Muscle of back (tissue), 13 donors: ENCODE measurements at places on chromosomes 1 and 21. TPM values are rescaled to one million over a fixed set of nuclear protein-coding genes. Genes with fewer than 3 reads are reported as not detected.
A peak's percentile ranks its signal among the peaks of the same experiment; 100 is the strongest.

GRCh38 chr1:25431955-25432719, 1.4 kb downstream of the MACO1 start:
- DNase-seq, result no peak

GRCh38 chr1:22140694-22141093, 2.2 kb downstream of the WNT4 start:
- DNase-seq, result no peak

- no peak for DNase-seq
These were observed 47.0 kb upstream of the SLC2A1 start for GRCh38 chr1:43005460-43006361.

- DNase-seq, result no peak
These were observed 98.5 kb upstream of the NGF start for GRCh38 chr1:115436596-115436995.

DNA sequence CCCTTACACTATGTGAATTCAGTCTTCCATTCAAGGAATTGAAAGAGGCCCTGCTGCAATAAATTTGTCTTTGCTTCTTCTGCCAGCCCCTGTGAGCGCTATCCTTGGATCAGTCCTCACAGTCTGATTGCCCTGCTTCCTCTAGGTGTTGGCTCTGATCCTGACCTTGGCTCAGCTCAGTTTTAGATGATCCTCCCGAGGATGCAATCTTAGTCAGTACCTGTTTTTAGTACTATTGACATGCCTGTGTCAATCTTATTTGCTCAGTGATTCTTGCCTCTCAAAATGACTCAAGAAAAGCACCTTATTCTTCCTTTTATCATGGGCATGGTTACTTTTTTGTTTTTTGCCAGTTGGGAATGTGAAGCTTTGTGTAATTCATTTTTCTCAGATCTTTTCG, 101.4 kb upstream of the KCNK1 start:
- no peak for DNase-seq

DNA sequence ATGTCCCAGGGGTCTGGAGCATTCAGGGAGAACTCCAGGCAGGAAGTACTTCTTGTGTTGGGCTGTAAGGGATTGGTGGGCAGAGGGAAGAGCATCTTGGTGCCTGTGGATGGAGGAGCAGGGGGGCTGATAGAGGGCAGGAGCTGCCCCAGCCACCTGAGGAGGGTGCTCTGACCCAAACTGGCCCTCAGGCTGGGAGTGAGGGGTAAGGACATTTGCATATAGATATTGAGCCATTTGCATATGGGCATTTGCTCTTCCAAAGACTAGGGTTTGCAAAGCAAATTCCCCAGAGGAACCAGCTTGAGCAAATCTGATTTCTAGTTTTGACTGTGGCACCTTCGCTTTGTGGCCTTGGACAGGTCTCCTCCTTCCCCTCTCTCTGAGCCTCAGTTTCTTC, 18.2 kb downstream of the ZNF362 start:
- DNase-seq, result no peak

- DNase-seq, result no peak
These were observed 119.0 kb downstream of the HIVEP3 start for GRCh38 chr1:41799723-41800122.

GRCh38 chr1:201825245-201825644, 3.7 kb upstream of the IPO9 start:
- no peak for DNase-seq

DNA sequence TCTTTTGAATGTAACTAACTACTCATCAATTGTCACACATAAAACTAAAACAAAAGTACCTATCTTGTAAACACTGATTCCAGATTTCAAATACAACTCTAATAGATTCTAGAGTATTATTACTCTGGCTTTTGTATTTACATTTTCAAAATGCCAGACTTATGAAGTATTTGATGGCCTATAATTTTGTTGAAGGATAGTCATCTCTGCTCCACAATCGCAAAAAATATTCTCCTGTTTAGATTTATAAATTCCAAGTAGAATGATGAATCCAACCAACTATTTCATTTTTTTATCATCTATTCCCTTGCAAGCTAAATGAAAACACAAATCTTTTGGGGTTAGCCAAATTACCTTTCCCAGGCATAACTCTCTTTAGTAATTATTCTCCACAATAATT, 75.0 kb upstream of the GUCA2A start:
- DNase-seq, result no peak

DNA sequence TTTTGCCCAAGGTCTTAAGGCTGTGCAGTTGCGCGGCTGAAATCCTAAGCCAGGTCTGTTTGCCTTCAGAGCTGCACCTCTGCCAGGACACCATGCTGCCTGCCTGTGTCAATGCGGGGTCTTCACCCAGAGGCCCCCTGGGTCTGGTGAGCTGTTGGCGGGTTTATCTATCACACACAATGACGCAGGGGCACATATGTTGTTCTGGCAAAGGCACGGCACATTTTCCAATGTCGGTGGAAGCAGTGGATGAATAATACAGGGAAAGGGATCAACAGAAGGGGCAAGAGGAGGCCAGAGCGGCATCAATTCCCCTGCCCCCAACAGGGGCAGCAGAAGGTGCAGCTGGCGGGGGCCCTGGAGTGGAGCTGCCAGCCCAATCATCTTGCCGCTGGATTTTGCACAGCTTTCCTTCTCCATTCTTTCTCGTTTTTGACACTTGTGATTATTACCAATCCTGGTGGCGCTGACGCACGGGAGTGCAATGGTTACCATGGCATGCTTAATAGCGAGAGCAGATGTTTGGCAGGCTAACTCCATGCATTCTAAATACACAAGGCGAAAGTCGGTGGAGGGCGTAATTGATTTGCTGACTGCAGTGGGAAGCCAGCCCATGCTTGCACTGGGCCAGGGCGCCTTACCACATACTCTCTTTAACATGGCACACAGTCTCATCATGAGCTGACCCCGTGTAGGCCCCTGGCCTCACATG, 45.8 kb upstream of the CYP2J2 start:
- DNase-seq, result peak; percentile 85

- peak; percentile 21 for DNase-seq
These were observed 14.7 kb upstream of the BOLA1 start for GRCh38 chr1:149884433-149885338.

DNA sequence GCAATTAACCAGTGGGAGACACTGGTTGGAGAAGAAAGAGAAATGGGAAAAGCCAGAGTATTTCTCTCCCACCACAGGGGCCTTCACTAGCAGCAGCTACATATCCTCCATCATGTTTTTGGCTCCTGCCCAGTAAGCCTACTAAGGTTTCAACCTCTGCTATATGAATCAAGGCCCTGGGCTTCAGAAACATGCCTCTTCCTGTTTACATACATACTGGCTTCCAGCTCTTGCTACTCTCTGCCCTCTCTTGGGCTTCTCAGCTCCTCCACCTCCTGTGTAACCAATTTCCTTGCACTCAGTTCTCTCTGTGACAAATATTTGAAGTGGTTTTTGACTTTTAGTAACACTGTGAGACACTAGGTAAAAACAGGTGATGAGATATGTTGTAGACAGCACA, 80.8 kb downstream of the LRRC7 start:
- DNase-seq, result peak; percentile 4

DNA sequence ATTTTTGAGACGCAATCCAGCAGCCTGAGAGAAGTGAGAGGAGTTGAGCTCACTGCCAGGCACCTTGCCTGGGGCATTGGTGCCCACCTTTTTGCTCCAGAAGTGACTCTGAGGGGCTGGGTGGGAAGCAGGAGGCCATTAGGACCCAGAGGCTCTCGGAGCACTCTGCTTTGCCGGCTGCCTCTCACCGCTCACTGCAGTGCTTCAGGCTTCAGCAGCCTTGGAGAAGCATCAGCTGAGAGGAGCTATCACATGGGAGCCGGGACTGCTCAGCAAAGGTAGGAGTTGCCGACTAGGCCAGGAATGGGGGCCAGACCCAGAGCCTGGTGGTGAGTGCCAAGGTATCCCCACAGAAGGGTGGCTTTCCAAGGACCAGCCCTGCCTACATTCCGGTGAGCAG, at the start of gene GPR61:
GPR61 (plus strand) TSS at position 197 of the 400 bp plus-strand sequence. CDS start 3,151 bp downstream, outside the sequence.
- no peak for DNase-seq

DNA sequence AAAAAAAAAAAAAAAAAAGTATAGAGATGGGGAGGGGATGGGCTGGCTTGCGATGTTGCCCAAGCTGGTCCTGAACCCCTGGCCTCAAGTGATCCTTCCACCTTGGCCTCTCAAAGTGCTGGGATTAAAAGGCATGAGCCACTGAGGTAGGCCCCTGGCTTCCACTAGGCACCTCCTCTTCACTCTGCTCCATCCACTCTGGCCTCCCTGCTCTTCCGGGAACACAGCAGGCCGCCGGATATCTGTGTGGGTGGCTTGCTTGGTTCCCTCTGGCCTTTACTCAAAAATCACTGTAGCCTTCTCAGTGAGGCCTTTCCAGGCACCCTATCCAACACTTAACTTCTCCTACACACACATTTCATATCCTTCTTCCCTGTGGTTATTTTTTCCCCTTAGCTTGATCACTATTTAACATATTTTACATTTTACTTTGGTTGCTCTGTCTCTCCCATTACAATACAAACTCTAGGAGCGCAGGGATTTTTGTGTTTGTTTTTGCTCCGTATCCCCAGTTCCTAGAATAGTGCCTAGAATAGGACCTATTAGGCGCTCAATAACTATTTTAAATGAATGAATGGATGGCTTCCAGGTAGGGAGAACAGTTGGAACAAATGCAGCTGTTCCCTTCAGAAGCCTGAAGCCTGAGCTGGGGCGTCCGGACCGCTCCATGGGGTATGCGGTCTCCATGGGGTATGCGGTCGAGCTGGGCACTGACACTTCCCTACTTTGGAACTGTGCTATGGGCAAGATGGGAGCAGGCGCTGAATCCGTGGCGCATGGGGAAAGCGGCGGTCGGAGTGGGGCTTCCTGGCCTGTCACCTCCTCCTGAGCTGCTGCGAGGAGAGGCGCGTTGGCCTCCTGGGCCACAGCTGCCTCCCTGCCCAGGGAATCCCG, 46.7 kb downstream of the H3-3A start:
- DNase-seq, result peak; percentile 76

DNA sequence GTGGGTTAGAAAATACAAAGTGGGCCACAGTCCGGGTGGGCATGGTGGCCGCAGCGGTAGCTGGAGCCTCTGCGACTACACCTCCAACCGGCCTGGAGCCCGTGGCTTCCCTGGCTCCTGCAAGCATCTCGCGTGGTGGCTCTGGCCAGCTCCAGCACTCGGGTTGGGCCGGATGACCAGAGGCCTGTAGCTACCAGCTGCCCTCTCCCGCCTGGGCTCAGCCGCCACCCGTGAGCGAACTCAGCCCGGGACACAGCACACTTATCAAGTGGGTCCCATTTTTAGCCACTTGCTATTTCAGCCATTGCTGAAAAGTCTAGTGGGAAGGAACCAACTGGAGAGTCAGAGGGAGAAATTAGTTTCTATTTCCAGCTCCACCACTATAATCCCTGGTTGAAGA, 107.7 kb upstream of the CACYBP start:
- DNase-seq, result no peak

DNA sequence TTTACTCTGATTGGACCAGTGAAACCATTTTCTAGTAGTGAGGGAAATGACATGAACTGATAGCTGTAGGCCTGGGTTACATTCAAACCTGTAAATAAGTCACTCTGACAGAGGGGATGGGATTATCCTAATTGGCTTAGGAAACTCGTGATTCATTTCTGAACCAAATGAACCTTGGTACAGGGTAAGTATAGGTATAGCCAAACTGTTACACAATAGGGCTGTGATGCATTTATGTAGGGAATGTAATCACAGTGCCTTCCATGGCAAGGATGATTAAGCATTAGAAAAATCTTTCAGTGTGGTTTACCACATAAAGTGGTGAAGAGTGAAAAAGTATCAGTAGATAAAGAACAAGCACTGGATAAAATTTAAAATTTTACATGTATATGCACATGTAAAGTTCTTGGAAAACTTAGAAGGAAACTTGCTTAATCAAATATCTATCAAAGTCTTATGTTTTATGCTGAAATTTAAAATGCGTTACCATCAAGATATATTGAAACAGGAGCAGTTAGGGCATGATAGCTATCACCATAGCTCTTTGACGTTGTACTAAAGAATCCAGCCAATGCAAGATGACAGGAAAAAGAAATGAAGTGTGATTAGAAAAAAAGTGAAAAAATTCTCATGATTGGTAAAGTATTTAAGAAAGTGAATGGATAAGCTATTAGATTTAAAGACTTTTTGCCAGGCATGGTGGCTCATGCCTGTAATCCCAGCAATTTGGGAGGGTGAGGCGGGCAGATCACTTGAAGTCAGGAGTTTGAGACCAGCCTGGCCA, 63.0 kb downstream of the RABGAP1L start:
- DNase-seq, result peak; percentile 28

- DNase-seq, result peak; percentile 13
These were observed 1.4 kb downstream of the B3GALNT2 start for GRCh38 chr1:235502601-235503402.

GRCh38 chr1:70554341-70554740, 143.3 kb downstream of the CTH start:
- peak; percentile 14 for DNase-seq

GRCh38 chr1:218946147-218946546, 227.5 kb upstream of the LYPLAL1 start:
- DNase-seq, result no peak

GRCh38 chr1:204123376-204123775, 28.5 kb downstream of the ETNK2 start:
- DNase-seq, result no peak

DNA sequence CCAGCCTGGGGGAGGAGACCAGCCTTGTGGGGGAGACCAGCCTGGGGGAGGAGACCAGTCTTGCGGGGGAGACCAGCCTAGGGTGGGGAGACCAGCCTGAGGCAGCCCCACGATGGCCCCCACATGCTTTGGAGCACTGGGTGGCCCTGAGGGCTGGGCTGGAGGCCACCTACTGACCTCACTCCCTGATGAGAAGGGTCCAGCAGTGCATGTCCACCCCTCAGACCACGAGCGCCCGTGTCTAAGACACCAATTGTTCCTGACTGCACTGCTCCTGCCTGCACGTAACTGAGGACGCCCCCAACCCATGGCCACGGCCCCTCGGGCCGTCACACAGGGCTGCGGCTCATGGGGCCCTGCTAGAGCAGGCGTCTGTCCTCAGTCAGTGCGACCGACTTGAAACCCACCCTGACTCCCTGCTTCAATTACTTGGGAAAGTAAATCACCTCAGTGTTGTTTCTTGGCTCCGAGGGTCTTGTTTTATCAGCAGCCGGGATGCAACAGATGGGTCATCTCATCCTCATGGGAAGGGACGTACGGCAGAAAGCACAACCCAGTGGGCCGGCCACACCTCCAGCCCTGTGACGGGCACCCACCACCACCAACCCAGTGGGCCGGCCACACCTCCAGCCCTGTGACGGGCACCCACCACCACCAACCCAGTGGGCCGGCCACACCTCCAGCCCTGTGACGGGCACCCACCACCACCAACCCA, at the start of gene SPATC1L:
SPATC1L (minus strand) TSS at position 550 of the 715 bp plus-strand sequence. CDS start 1,643 bp downstream, outside the sequence.
- peak; percentile 76 for DNase-seq

- DNase-seq, result no peak
These were observed 154.6 kb downstream of the ROR1 start for GRCh38 chr1:63928186-63929105.

GRCh38 chr1:150613061-150613920, 16.1 kb downstream of the ENSA start:
- peak; percentile 67 for DNase-seq

Gene LCE1F
- not detected for polyA plus RNA-seq

Gene VANGL1
- polyA plus RNA-seq, result 8.9 TPM

Gene CCDC181
- polyA plus RNA-seq, result 1.0 TPM

Gene OR10Z1
- 0.05 TPM for polyA plus RNA-seq

Gene THBS3
- 54.2 TPM for polyA plus RNA-seq

Gene HCN3
- polyA plus RNA-seq, result 3.9 TPM

Gene TMEM240
- 3.0 TPM for polyA plus RNA-seq

Gene RSPH1
- not detected for polyA plus RNA-seq

Gene CRABP2
- 259 TPM for polyA plus RNA-seq

Gene SCCPDH
- polyA plus RNA-seq, result 36.9 TPM
